ENCODE measurements at places on chromosomes 3 and 15. TPM values are rescaled to one million over a fixed set of nuclear protein-coding genes. Genes with fewer than 3 reads are reported as not detected.
A peak's percentile ranks its signal among the peaks of the same experiment; 100 is the strongest.

- no peak for DNase-seq
Observed at GRCh38 chr3:191702121-191702520, 241.2 kb downstream of the PYDC2 start.

CFAP44 gene
- total RNA-seq = 30.4 TPM

SCAMP5 gene
- total RNA-seq = 6.9 TPM

SCG5 gene
- total RNA-seq = 14.9 TPM

DNA sequence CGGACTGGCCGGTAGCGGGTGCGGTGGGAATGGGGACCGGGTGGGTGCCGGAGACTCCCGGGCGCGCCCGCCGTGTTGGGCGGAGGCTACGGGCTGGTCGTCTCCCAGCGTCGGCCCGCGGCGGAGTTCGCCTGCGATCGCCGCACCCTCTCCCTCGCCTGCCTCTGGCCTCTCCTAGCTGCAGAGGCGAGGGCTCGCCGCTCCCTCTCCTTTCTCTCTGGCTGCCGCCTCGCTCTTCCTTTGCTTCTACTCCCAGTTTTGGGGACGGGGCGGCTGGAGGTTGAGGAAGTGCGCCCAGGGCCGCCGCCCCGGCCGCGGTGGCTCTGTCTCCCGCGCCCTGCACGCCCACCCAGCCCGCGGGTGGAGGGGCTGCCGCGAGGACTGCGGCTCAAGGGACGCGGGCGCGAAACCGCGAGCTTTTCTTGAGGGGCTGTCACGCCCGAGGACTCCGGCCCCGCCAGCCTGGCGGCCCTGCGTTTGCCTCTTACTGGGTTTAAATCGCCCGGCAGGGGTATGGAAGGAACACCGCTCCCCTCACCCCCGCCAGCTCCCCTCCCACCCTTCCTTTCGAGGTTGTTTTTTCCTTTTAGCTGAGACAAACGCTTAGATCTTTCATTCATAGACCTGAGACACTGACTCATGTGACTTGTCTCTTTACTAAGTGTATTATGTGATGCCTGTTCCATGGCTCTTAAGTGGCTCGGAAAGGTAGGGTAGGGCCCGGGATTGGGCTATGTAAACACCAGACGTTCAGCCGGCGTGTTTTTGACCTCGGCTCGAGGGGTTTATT is 654 bp downstream of the PIK3CA start:
- peak; percentile 10 for DNase-seq

OR5K2 gene
- total RNA-seq = not detected

LOXL1 gene
- 56.2 TPM for total RNA-seq

- DNase-seq = peak; percentile 50
Observed at GRCh38 chr3:153958635-153959595, 162.3 kb upstream of the ARHGEF26 start.

DNA sequence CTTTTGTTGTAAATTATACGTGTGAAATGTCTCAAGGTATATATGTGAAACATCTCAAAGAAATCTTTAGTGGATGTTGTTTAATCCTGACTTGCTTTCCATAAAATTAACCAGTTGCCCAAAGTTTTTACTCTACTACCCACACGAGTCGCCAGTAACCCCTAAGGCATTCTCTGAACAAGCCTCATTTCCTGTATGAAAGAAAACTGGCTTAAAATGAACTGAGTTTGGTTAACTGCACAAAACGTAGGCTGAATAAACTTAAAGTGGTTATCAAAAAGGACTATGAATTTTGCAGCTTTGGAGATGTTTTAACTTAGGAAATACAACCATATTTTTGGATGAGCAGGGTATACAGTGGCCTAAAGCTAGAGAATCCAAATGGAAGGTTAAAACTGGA is 2.7 kb upstream of the APPL1 start:
- no peak for DNase-seq

- no peak for DNase-seq
Observed at GRCh38 chr3:32175607-32176197, 62.8 kb upstream of the CMTM8 start.
